Cortex of kidney (tissue), 1 donor: ENCODE measurements at places on chromosomes 16 and 17.

GRCh38 chr17:41404024-41404671 is 6.7 kb upstream of the KRT31 start:
- DNase-seq, result no peak

DNA sequence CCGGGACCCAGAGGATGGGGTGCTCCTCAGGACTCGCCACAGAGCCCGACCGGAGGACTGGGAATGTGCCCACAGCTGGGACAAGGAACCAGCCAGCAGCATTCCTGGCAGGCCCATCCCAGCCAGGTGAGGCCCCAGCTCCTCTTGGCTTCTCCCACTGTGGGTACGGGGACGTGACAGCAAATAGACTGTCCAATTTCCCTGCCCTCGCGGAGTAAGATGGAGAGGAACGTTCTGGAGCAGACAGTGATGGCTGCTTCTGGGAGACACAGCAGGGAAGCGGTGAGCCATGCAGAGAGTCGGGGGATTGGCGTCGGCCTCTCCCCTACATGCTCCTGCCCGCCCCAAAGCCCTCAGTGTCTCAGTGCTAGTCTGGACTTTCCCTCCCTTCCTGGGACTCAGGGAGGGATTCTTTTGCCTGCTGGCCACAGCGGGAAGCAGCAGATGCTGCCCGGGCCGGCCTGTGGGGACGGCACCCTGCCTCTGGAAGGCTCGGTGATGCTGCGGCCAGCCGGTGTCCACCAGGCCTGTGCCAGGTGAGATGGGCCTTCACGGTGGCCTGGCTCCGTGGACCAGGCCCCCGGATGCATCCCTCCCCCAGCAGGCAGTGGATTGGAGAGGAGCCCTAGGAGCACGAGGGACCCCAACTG is 89.1 kb downstream of the SEC14L1 start:
- DNase-seq, result no peak

GRCh38 chr16:11329071-11329491 is 16.2 kb upstream of the RMI2 start:
- DNase-seq, result no peak

- no peak for DNase-seq
Measured at GRCh38 chr16:61998460-61998859, 37.8 kb downstream of the CDH8 start.

DNA sequence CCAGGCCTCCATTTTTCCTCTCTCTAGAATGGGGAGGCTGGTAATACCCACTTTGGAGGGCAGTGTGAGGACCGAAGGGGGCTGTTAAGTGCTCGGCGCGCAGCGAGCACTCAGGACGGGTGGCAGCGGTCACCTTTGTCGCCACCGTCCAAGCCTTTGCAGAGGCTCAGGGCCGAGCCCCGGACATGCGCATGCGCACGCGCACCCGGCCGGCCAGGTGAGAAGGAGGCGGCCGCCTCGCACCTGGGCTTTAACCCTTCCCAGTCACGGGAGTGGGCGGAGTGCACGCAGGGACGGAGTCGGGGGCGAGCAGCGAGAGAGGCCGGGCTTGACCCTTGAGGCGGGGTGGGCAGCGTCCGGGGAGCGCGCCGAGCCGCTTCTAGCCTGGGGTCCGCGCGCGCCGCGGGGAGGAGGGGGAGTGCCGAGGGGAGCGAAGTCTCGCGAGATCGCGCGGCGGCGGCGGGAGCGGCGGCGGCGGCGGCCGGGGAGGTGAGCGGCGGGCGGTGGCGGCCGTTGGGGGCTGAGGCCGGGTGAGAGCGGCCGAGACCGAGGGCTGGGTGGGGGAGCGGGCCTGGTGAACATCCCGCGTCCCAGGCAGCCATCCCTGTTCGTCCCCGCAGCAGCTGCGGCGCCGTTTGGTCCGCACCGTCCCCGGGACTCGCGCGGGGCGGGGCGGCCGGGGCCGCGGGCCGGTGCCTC is at the start of gene MRTFB:
MRTFB (plus strand) TSS at position 443 of the 699 bp plus-strand sequence. CDS start 69,288 bp downstream, outside the sequence.
- DNase-seq, result peak; percentile 62
